ENCODE measurements at places on chromosomes 11 and 22.

- peak; percentile 96 for DNase-seq
Observed at GRCh38 chr11:27201454-27202302, 161.1 kb downstream of the BBOX1 start.

- DNase-seq: no peak
Observed at GRCh38 chr11:76626921-76627401, 43.6 kb downstream of the LRRC32 start.

DNA sequence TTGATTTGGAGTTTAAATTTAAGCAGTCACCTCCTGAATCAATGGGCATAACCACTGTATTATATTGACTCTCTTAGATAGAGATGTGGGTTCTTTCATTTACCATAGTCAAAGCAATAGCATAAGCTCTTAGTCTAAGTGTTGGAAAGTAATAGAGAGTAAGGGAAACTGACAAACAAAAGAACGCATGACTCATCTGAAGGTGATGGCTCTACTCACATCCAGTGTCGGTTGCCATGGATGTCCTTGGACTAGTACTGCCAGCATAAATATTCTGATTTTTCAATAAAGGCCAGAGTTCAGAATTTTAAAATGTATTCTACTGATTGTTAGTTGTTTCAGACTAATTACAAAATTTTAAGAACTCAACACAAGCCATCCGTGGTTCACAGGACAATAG is 444.9 kb upstream of the DDI1 start:
- no peak for DNase-seq

GRCh38 chr11:17544181-17544622 is at the start of gene USH1C:
USH1C (minus strand) TSS chr11:17544416; CDS start chr11:17544307, 109 bp downstream.
- peak; percentile 84 for DNase-seq

- peak; percentile 86 for DNase-seq
Observed at GRCh38 chr22:36301384-36301828, 48.5 kb downstream of the APOL1 start.

GRCh38 chr22:46613606-46614021 is 6.6 kb upstream of the GRAMD4 start:
- no peak for DNase-seq

- no peak for DNase-seq
Observed at GRCh38 chr11:70466154-70466553, 67.8 kb downstream of the CTTN start.

DNA sequence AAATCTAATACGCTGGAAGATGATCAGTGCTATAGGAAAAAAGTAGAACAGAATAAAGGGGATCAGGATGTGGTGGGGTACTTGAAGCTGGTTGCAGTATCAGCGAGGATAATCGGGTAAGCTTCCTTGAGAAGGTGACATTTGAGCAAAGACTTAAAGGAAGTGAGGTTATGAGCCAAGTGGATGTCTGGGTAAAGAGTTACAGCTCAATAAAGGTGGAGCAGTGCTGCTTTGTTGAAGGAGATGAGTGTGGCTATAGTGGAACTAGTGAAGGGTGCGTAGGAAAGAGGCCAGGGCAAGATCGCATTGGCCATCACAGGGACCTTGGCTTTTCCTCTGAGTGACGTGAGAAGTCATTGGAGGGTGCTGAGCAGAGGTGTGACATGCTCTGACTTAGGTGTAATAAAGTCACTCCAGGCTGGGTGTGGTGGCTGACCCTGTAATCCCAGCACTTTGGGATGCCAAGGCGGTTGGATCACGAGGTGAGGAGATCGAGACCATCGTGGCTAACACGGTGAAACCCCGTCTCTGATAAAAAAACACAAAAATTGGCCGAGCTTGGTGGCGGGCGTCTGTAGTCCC is 2.3 kb upstream of the SYVN1 start:
- DNase-seq: no peak

Data from hepatocyte (in vitro differentiated cells).